Mesenteric fat pad (tissue), 1 donor: ENCODE measurements at places on chromosomes 6 and 20. TPM values are rescaled to one million over a fixed set of nuclear protein-coding genes. Genes with fewer than 3 reads are reported as not detected.

- no peak for DNase-seq
Observed at GRCh38 chr6:14110001-14110818, 7.4 kb upstream of the CD83 start.

PLTP gene
- total RNA-seq = 373 TPM

DNA sequence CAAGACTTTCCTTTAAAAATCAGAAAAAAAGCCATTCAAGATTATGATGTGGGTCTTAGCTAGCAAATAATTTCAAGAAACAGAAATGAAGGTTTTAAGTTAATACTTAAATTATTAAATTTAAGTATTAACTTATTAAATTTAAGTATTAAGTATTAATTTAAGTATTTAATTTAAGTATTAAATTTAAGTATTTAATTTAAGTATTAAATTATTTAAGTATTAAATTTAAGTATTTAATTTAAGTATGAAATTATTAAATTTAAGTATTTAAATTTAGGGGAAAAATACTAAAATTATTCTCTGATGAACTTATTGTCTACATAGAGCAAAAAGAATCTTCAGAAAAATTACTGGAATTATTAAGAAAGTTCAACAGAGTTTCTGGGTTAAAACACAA is 829.3 kb upstream of the FLRT3 start:
- DNase-seq = no peak

TTLL9 gene
- total RNA-seq = 0.13 TPM

DNA sequence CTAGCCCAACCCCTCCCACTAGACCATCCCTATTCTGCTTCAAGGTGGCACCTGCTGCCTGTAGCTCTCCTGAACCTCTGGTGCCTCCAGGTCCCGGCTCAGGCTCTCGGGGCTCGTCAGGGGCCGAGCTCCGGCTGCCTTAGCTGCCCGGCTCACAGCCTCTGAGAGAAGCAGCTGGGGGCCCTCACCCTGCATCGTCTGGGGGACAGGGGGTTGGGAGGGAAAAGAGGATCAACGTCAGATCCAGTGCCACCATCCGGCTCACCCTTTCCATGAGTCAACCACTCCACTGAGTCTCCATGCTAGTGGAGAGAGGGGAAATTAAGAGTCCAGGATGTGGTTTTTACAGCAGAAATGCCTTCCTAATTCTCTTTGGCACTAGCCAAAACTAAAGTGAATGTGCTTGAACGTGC is 13.0 kb downstream of the BAG6 start:
- DNase-seq = no peak

DNA sequence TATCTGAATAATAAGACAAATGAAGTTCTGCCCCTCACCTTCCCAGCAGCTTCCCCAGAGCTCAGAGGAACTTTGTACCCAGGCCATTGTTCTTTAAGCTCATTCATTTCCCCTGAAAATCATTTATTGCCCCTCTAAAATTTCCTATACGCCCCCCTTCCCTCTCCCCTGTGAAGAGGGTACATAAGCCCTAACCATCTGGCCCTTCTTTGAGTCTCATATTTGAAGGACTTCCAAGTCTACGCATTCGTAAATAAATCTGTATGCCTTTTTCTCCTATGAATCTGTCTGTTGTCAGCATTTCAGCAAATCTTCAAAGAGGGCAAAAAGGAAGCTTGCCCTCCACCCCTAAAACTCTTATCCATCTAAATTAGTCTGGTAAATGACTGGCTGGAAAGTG is 73.1 kb upstream of the DST start:
- DNase-seq = no peak

C20orf204 gene
- total RNA-seq = 0.74 TPM

- no peak for DNase-seq
Observed at GRCh38 chr20:48703107-48703506, 124.7 kb downstream of the PREX1 start.

GRCh38 chr6:36626636-36627035 is 32.5 kb downstream of the SRSF3 start:
- peak; percentile 45 for DNase-seq

DNA sequence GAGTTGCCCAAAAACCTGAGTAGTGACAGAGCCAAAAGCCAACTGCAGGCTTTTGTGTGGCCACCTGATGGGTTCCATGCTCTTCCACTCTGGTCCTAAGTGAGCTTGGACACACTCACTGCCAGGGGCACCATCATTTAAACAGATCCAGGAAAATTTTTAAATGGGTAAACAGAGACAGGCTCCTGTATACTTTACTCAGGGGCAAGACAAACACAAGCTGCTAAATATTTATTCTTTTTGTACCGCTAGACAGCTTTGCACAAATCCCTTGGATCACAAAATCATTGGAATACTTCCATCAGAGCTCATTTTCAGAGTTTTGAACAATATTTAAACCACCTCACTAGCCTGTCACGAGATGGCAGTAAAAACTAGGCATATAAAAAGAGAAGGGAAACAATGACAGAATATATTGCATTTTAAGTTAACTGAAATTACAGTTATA is 31.4 kb downstream of the GCLC start:
- no peak for DNase-seq

SALL4 gene
- total RNA-seq = 0.16 TPM

SAMD10 gene
- total RNA-seq = 2.9 TPM

GRCh38 chr6:165820407-165820806 is 157.4 kb upstream of the PDE10A start:
- DNase-seq = no peak

DNA sequence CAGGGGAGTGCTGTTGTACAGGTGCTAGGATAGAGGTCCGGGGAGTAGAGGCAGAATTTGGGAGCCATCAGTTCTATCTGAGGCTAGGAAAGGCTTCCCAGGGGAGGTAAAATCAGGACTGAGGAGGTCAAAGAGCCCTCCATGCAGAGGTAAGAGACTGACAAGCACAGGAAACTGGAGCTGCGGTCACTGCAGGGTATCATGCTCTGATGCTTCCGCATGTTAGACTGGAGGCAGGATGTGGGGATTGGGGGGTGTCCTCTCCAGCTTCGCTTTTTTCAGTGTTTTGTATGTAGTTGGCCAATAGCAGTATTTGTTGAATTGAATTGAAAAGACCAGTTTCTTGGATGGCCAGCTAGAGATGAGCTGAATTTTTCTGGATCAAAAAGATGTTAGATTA is 87.8 kb downstream of the SLC22A3 start:
- no peak for DNase-seq

PLN gene
- total RNA-seq = 5.6 TPM

DNA sequence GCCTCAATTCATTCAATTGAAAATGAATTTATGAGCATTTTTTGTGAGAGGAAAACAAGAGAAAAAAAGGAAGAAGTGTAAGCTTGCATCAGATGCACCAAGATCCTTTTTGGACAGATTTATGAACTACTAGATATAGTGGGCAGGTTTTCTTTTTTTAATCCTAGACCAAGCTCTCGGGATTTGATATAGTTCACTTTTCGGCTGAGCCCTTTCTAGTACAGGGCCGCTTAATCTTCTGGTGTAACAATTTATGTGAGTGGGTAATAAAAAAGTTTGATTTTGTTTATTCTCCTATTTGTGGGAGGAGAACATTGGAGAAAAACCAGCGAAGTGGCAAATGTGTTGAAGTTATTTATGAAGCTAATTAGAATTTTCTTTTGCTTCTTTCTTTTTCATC is 538.0 kb downstream of the UTRN start:
- no peak for DNase-seq

- DNase-seq = no peak
Observed at GRCh38 chr6:18362058-18362561, 25.0 kb upstream of the RNF144B start.

GRCh38 chr6:123808556-123808955 is 4.9 kb downstream of the NKAIN2 start:
- no peak for DNase-seq

GRCh38 chr20:1338801-1339200 is 9.9 kb upstream of the SDCBP2 start:
- DNase-seq = peak; percentile 24

- DNase-seq = no peak
Observed at GRCh38 chr20:2132461-2132901, 30.9 kb downstream of the STK35 start.

MAP7 gene
- total RNA-seq = 5.2 TPM

DNA sequence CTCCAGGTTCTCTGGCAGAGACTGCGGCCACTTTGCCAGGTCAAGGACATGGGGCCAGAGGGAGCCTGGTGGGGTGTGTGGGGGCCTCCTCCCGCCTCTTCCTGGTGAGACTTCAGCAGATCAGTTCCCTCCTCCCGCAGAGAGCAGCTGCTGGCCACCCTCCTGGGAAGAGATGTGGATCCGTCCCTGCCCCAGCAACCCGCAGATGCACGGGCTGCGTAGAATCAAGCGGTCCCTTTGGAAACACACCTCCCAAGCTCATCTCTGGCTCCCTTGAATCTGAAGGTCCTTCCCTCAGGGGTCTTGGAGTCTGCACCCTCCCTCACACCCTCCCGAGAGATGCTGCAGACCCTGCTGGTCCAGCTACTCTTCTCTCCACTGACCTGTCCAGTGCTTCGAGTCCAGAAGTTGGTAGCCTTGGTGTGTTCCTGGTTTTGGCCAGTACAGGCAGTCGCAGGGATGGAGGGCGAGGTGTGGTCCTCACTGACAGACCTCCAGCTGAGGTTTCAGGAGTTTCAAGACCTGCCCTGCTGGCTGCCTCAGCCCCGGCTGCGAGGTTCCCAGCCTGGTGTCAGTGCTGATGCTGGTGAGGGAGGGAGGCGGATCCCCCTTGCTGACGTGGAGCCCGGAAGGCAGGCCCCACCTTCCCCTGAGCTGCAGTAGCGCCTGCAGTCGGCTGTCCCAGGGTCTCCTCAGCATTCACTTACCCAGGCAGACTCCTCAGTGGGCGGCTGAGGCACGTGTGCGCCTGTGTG is at the start of gene NPBWR2:
Gene NPBWR2 (minus strand): TSS at position 585 of the 755 bp plus-strand sequence. CDS start 734 bp downstream, outside the sequence.
- DNase-seq = peak; percentile 86

RIPPLY2 gene
- total RNA-seq = not detected

TSPYL1 gene
- 78.2 TPM for total RNA-seq

DNA sequence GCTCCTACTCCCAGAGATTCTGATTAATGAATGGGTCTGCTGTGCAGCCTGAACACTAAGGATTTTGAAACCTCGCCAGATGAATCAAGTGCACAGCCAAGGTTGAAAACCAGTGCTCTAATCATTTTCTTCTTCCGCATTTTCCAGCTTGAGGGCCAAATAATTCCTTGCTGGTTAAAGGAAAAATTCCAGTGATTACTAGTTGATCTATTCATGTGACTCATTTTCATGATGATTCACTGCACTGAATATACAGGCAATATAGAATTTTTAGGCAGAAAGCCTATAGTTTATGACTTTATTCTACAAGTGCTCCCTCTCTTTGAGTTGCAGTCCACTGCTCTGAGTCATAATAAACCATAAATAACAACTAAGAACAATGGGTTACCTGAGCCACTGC is 80.6 kb upstream of the PROKR2 start:
- DNase-seq = no peak

- no peak for DNase-seq
Observed at GRCh38 chr6:48826152-48826515, 636.9 kb downstream of the MMUT start.
